ENCODE measurements at places on chromosomes 6 and 20. TPM values are rescaled to one million over a fixed set of nuclear protein-coding genes. Genes with fewer than 3 reads are reported as not detected.
A peak's percentile ranks its signal among the peaks of the same experiment; 100 is the strongest.

- DNase-seq, result peak; percentile 80
Observed at GRCh38 chr20:10131732-10132345, 86.8 kb upstream of the SNAP25 start.

DNA sequence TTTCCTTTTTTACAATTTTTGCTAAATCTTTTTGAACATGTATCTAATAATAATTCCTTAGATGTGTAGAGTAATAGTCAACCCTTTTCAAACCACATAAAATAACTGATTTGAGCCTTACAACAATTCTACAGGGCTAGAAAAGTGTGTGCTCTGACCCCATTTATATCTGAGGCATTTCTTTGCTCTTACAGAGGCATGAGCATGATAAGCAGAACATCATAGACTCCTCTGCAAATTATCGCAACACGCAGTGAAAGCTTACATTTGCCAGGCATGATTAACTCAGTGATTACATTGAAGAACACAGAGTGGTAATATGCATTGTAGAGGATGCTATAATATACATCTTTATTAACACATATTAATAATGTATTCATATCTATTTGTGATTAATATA, 120.4 kb downstream of the SIM1 start:
- DNase-seq, result no peak

RGS17 gene
- polyA plus RNA-seq, result 0.07 TPM

- DNase-seq, result no peak
Observed at GRCh38 chr6:170073846-170074245, 217.0 kb downstream of the DLL1 start.

- no peak for DNase-seq
Observed at GRCh38 chr20:51713213-51713598, 55.0 kb downstream of the ATP9A start.

GRCh38 chr6:126539022-126539421, 199.1 kb downstream of the CENPW start:
- DNase-seq, result no peak

PRSS35 gene
- 9.3 TPM for polyA plus RNA-seq

HRH3 gene
- not detected for polyA plus RNA-seq

DNA sequence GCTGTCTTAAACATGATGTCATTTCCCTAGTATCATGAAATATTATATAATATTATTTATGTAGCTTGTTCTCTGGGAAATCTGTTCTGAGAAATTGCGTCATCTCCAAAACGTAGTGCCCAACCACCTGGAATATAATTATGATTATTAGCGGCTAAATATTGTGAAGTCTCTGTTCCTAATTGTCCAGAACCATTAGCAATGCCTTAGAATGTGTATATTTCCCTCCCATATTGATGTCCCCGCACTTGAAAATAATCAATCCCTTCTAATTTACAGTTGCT, 54.4 kb downstream of the OTOR start:
- no peak for DNase-seq

- DNase-seq, result no peak
Observed at GRCh38 chr6:62217866-62218265, 68.2 kb downstream of the KHDRBS2 start.

RRBP1 gene
- polyA plus RNA-seq, result 38.2 TPM

DNA sequence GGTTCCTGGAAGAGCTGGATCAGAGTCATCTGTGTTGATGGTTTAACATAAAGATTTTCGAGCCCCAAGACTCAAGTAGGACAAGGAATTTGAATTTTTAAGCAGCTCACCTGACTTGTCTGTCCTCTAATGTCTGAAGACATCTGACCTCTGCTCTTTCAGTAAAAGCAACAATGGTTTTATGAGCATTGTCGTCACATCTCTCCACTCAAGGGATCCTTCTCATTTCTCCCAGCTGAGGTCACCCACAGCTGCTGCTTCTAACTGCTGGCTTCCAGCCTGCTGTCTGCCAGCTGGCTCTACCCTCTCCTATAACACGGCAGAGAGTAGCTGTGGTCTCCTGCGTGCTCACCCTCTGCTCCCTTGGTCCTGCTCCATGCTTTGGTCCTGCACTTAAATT, 24.7 kb upstream of the HDAC2 start:
- peak; percentile 48 for DNase-seq

- peak; percentile 18 for DNase-seq
Observed at GRCh38 chr6:24492475-24492874, 2.3 kb upstream of the ALDH5A1 start.

- no peak for DNase-seq
Observed at GRCh38 chr20:58892932-58893224, 40.4 kb downstream of the GNAS start.

GRCh38 chr6:37357288-37357687, 3.5 kb downstream of the RNF8 start:
- no peak for DNase-seq

DNA sequence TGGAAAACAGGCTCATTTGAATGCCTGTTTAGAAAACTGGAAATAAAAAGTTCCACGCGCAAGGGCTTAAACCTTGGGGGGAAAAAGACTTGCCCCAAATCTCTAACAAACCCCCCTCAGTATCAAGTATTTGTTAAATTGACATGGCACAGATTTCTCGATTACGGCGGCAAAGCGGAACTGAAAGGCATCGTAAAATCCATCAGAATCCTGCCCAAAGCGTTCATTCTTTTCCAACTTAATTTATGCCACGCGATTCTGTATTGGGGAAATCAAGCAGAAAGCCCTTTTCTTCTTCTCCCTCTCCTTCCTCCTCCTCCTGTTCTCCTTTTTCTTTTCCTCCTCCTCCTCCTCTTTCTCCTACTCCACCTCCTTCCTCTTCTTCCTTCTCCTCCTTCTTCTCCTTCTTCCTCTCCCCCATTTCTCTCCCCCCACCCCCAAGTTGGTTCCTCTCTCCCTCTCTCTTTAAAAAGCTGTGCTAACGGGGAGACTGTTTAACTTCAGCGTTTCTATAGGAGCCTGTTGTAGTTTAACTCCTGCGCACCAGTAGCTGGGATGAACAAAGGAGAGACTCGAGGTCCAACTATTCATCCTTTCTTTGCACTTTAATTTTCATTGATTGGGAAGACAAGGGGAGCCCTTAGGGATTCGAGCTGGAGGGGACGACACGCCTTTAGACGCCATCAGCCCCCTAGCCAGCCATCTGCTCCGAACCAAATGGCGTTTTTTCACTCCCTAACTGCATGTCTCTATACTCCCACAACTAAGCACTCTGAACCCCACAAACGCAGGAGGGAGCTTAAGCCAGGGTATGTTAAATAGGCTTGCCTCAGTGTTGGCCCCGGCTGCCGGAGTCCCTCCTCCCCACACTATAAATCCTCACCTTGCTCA, 2.7 kb upstream of the DLL1 start:
- no peak for DNase-seq

GRCh38 chr20:4633780-4634179, 87.9 kb upstream of the PRND start:
- no peak for DNase-seq

DNA sequence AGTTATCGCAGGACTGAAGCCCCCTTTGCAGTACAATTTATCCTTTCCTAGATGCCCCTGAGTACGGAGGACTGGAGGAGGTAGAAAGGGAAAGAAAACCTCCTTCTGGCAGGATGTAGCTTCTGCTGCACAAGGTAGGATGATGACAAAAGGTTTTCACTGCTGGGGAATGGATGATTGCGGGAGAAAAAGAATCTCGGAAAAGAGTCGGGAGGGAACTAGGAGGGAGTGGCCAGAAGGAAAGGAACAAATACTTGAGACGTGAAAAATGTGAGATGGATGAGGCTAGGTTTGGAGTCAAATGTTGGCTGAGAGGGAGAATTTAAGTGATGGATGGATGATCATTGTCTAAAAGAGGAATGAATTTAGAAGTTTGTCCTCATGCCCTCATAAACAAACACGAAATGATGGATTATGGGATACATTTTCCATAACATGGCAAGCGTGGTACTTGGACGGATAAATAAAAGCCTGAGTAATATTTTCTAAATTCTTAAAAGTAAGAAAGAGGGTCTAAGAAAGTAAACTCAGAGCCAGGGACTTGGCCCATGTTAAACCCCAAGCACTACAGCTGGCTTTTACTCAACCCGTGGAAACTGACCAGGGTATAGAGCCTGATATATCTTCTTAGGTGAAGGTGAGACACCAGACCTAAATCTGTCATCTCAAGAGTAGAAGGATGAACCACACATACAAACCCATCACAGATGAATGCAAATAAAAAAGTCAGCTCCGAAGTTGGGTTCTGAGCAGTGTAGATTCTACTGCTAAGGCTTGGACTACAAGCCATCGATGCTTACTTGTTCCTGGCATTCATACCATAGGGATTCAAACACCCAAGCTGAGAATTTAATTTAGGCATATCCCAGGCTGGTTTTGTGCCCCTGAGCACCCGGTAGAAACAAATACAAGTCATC, 72.4 kb downstream of the HFE start:
- no peak for DNase-seq

ADGRB3 gene
- 0.88 TPM for polyA plus RNA-seq

GRCh38 chr6:111944541-111944940, 71.3 kb upstream of the FYN start:
- DNase-seq, result no peak

DNA sequence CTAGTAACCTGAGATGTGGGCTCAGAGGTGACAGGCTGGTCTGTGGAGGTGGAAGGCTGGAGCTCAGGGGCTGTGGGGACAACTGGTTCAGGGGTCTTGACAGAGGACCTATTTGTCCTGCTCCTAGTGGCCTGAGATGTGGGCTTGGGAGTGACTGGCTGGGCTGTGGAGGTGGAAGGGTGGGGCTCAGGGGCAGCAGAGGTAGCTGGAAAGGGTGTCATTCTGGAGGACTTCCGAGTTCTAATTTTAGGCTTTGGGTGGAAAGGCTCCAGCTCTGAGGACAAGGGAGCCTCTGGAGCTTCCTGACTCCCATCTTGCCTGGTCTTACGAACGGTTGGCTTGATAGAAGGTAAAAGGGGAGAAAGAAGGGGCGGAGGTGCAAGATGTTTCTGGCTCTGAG, 11.5 kb downstream of the MDC1 start:
- peak; percentile 47 for DNase-seq

CCM2L gene
- polyA plus RNA-seq, result 10.3 TPM

GRCh38 chr6:83808926-83809325, 44.2 kb upstream of the RIPPLY2 start:
- DNase-seq, result no peak

DNA sequence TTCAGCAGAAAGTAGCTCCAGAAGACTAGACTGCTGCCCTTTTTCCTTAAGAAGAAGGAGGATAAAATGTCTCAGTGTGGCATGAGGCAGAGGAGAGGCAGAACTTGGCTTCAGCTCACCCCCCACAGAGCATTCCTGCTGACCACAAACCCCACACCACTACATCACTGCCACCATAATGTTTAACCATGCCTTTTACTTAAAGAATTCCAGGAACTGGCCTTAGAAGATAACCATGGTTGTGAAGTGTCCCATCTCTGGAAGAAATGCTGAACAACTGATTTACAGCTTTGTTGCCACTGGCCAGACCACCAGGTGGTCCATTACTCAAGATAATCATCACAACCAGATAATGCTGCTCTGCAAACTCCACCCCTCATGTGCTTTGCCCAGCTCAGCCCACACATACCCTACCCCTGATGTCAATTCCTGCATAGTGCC, 154.1 kb downstream of the CD24 start:
- DNase-seq, result no peak

- no peak for DNase-seq
Observed at GRCh38 chr6:8780653-8781052, 345.3 kb upstream of the SLC35B3 start.

- no peak for DNase-seq
Observed at GRCh38 chr20:62643521-62644043, 1.3 kb downstream of the SLCO4A1 start.

- DNase-seq, result peak; percentile 70
Observed at GRCh38 chr6:170289180-170289931, 1.5 kb downstream of the DLL1 start.

GRCh38 chr6:44699082-44699481, 311.6 kb downstream of the CDC5L start:
- no peak for DNase-seq

GPRC6A gene
- polyA plus RNA-seq, result not detected

GRCh38 chr6:1313384-1313766, 1.5 kb downstream of the FOXQ1 start:
- no peak for DNase-seq

PDYN gene
- not detected for polyA plus RNA-seq

LY86 gene
- 1.7 TPM for polyA plus RNA-seq

- no peak for DNase-seq
Observed at GRCh38 chr6:45256697-45257695, 71.1 kb upstream of the RUNX2 start.

GRCh38 chr6:170292111-170292406, 1.2 kb upstream of the DLL1 start:
- no peak for DNase-seq

- DNase-seq, result no peak
Observed at GRCh38 chr6:145609521-145609920, 125.8 kb downstream of the EPM2A start.

DNA sequence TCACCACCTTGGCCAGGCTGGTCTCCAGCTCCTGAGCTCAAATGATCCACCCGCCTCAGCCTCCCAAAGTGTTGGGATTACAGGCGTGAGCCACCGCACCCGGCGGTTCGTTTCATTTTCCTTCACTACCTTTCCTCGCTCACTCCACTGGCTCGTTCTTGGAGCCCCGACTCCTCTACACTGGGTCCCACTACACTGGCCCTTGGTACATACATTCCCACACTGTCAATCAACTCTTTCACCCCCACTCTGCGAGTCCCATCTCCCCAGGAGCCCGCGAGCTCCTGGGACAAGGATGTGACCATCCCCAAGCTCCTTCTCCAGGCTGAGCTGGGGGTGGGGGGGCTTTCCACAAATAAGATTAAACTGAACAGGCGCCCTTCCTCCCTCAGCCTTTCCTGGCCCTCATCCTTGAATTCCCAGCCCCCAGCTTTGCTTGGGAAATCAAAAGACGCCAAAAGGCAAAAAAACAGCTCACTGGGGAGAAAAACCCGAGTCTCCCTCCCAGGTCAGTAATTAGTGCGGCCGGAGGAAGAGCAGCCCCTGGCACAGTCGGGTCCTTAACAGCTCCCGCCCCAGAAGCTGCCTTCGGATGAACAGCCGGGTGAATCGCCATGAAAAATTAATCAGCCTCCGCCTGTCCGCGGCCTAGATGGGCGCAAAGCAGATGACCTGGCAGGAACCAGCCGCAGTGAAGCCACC, 42.8 kb upstream of the LY86 start:
- DNase-seq, result no peak

GRCh38 chr6:127342296-127342945, 988 bp downstream of the ECHDC1 start:
- DNase-seq, result no peak
